Bronchial epithelial cell (primary cell): ENCODE measurements at places on chromosomes 5 and 9.

DNA sequence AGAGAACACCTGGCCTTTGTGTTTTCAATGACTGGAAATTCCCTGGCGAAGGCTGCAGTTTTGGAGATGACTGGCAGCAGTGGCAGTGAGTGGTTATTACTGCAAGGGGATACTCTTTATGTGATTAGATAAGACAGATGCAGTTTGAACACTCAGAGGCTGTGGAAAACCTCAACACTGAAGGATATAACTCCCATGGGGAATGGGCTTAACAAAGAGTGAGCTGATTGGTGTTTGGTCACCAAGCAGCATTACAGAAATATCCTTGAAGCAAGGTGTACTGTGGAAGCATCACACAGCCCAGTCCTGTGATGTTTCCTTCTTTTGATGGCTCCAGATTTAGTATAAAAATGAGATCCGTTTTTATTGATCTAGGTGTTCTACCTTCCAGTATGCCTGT is 490.7 kb upstream of the PTPRD start:
- DNase-seq, result no peak

- no peak for DNase-seq
Observed at GRCh38 chr9:101912698-101913097, 174.3 kb upstream of the GRIN3A start.

GRCh38 chr9:133837627-133838597 is 99.8 kb upstream of the SARDH start:
- no peak for DNase-seq

GRCh38 chr5:136079195-136079985 is 50.6 kb downstream of the TGFBI start:
- DNase-seq, result no peak

- no peak for DNase-seq
Observed at GRCh38 chr5:30596495-30597064, 596.9 kb upstream of the CDH6 start.

DNA sequence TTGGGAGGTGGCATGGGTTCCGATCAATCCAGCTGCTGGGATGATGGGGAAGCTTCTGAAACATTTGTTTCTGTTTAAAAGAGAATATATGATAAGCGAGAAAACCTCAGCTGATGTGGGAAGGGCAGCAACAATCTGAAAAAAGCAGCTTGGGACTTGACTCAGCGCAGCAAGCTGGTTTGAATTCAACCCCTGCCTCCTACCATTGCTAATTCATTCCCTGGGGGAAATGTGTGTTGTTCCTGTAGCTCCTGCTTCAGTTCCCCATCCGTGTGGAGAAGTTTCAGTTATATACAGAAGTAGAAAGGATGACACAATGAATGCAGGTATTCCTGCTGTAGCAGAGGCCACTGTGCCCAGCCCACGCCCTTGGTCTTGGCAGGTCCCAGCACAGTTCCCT is 145.1 kb downstream of the NXNL2 start:
- DNase-seq, result no peak

- no peak for DNase-seq
Observed at GRCh38 chr9:5617749-5618148, 11.2 kb upstream of the RIC1 start.

DNA sequence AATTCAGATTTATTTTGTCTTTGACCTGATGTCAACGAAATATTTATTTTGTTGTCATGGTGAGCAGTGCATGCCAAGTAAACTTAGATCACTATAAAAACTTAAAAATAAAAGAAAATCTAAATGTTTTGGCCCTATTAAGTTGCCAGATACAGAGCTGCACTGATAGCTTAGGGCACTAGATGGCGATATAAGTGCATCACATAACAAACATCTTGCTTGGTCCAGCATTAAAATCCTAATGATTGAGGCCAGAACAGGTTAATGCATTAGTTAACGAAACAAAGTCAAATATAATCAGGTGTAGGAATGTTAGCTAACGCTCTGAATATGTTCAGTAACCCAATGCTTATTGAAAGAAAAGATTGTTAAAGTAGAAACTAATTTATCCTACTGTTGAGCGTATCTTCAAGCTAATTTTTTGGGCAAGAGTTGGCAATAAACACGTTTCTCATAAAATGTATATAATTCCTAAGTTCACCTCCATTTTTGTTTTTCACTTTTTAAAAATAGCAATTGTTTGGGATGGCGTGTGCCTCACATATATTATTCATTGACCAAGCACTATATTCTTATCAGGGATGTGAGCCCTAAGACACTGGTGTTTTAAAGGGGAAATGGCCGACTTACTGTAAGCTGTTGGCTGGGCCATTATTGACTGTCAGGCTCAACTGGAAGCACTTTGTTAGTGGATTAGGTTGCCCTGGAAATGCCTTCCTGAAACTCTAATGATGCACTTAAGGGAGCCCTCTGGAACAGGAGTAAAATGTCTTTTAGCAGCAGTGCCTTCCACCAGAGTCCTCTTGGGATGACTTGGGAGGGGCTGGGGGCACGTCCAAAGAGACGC is 33.3 kb downstream of the KCTD16 start:
- DNase-seq, result peak; percentile 75

GRCh38 chr5:80973027-80973426 is 12.9 kb downstream of the RASGRF2 start:
- no peak for DNase-seq

- DNase-seq, result peak; percentile 12
Observed at GRCh38 chr5:97224112-97224750, 41.2 kb upstream of the RIOK2 start.
